ENCODE measurements at places on chromosomes 11 and 22.
A peak's percentile ranks its signal among the peaks of the same experiment; 100 is the strongest.

DNA sequence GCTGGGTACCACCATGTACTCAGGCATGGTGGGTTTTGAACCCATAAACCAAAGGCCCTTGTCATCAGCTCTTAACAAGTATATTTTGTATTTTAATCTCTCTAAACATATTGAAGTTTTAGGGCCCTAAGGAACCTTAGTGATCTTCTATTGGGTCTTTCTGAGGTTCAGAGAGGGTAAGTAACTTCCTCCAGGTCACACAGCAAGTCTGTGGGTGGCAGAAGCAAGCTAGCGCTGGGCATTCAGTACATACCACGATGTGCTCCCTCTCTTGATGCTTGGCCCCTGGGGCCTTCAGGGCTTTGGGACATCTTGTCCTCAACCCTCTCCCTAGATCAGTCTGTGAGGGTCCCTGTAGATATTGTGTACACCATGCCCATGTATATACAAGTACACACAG is 12.7 kb downstream of the RASD2 start:
- DNase-seq: no peak

DNA sequence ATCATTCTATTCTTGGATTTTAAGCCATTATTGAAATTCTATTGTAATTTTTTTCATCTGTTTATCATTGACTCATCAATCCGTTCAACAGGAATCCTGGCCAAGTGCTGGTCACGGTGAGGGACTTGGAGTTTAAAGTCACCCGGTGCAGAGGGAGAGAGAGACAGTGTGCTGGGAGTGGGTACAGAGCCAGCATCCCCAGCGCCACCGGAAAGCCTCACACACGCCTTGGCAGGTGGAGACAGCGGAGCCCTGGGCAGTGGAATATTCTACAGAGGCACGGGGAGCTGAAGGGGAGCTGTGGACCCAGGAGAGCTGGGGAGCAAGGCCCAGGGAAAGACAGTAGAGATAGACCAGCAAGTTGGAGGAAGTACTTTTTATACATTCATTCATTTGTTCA is 787.6 kb downstream of the BRD1 start:
- DNase-seq: no peak

DNA sequence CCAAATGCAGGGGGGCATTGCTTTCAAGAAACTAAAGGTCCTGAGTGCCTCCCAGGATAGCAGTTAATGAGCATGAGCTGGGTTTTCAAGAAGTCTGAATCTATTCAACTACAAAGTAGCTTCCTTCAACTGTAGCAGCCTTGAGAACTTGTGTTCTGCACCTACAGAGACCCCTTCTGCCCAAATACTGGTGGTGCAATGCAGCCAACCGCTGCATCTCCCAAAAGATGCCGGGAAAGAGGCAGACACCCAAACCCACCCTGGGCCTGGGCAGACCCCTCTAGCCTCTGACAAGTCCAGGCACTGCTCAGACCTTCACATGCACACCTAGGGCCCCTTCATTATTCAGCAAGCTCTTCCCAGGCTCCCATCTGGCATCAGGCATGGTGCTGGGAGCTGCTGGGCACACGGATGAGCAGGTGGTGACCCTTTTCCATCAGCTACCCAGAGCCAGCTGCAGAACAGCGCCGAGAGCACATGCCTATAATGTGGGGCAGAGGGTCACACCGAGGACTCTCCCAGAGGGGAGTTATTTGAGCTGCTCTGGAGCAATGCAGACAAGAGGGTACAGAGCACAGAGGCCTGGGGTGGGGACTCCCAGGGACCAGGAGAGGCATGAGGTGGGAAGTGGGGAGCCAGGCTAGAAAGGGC is 44.9 kb upstream of the ETS1 start:
- peak; percentile 68 for DNase-seq

DNA sequence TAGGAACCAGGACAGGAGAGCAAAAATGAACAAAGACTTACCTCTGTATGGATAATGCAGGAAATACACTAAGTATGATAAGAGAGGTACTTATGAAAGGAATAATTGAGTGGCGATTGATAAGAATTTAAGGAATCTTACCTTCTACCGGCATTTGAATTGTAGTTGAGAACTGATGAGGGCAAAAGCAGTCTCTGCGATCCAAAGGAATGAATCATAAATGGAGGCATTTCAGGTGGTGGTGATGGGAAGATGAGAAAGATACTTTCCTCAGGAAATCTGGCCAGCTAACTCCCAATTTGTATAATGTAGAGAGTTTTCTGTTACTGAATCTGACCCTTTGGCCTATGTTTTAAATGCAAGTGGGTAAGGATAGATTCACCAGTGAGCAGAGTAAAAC is 71.9 kb upstream of the C11orf87 start:
- no peak for DNase-seq

DNA sequence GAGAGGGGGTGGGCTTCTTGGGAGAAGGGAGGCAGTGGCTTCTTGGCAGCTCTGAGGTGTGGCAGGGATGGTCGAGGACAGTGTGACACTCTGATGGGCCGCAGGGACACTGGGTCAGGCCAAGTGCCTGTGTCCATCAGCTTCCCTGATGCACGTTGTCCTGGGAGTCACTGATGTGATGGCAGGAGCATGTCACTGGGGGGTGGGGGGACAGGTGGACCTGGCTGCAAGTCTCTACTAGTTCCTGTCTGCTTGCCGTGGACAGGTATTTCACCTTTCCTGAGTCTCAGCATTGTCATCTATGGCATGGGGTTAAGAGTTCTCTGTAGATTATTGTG is 592.9 kb downstream of the TBC1D22A start:
- no peak for DNase-seq

DNA sequence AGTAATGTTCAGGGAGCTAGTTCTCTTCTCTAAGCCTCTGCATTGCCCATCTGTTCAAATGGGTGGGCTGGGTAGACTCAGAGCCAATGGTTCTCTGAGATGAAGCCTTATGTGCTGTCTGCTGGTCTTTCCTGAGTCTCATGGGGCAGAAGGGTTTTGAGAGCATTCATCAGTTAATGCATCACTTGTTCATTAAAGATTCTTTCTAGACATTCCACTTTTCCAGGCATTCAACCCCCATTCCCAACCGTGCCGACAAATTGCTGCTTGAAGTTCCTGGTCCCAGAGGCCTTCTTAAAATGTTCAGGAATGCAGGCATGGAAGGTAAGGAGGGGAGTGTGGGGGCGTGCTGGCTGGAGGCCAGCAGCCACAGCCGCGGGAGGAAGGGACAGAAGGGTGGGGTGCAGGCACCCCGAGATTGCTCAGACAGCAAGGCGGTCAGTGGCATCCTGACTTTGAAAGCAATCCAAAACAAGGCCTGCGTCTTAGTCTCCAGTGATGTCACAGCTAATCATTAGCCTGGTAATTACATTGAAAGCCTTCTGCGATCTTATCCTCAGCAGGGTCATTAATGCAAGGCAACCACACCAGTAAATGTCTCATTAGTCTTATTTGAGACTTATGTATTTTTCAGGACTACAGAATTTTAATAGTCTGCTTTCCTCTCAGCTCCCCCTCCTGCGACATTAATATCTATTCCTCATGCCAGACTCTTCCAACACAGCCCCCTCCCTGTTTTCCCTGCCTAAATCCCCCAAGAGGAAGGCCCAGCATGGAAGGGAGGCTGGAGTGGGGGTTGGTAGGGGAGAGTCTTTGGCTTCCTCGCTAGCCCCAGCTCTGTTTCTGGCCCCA is 328.8 kb downstream of the MIAT start:
- no peak for DNase-seq

DNA sequence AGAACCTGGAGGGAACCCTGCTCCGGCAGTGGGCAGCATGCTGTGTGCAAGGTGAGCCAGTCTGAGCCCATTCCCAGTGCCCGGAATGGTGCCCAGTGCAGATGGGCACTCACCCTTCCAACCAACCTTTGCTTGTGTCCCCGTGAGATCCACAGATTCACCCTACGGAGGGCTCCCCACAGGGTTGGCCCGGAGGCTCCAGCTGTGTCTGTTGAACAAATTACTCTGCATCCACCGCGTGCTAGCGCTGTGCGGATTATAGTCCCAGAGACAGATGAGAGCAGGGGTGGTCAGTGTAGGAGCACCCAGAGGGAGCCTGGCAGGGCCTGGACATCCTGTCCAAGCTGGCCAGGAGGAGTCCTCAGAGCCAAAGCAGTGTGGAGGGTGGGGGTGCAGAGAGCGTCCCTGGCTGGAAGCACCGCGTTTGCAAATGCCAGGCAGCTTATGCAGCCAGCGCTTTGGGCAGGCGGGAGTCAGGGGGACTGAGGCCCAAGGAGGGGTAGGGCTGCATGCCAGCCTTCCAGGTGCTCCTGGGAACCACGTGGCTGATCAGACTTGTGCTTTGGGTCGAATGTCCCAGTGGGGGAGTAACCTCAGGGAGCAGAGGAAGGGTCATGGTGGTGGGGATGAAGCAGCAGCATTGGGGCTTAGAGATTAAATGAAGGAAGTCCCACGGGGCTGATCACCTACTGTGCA is 80.5 kb downstream of the KCNQ1 start:
- DNase-seq: no peak

GRCh38 chr11:116333001-116333535 is 439.7 kb downstream of the BUD13 start:
- no peak for DNase-seq

DNA sequence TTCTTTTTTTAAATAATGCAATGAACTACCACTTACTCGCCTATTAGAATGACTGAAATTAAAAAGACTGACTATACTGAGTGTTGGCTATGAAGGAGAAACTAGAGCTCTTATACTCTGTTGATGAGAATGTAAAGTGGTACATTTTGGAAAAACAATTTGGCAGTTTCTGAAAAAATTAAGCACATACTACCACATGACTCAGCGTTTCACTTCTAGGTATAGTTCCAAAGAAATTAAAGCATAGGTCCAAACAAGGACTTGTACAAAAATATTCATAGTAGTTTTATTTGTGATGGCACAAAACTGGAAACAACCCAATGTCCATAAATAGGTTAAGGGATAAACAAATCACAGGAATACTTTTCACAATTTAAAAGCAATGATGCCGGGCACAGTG is 22.4 kb upstream of the SLC29A2 start:
- no peak for DNase-seq

DNA sequence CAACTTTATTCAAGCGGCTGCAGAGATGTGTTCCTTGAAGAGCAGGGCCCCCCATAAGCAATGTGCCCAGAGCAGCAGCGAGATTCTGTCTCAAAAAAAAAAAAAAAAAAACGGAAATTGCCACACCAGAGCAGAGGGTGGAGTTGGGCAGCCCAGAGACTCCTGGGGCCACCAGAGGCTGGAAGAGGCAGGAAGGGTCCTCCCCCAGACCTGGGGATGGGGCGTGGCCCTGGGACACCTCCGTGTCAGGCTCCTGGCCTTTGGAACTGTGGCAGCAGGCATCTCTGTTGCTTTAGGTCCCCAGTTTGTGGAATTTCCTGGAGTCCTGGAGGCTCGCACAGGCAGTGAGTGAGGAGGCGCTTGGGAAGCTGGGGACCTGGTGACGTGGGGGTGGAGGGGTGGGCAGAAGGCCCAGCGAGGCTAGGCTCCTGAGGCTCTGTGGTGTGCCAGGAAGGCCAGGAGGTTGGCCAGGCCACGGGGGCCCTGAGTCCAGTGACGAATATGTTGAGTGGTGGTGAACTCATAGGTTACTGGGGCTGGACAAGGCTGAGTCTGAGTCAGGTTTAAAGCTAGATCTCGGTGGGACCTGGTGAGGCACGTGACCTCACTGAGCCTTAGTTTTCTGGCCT is 735.6 kb downstream of the BRD1 start:
- DNase-seq: no peak

- DNase-seq: peak; percentile 49
Observed at GRCh38 chr11:128695539-128696221, 1.8 kb downstream of the FLI1 start.

GRCh38 chr11:120590472-120590871 is 78.9 kb downstream of the GRIK4 start:
- peak; percentile 6 for DNase-seq

GRCh38 chr11:43507171-43507570 is 148.5 kb downstream of the TTC17 start:
- no peak for DNase-seq

DNA sequence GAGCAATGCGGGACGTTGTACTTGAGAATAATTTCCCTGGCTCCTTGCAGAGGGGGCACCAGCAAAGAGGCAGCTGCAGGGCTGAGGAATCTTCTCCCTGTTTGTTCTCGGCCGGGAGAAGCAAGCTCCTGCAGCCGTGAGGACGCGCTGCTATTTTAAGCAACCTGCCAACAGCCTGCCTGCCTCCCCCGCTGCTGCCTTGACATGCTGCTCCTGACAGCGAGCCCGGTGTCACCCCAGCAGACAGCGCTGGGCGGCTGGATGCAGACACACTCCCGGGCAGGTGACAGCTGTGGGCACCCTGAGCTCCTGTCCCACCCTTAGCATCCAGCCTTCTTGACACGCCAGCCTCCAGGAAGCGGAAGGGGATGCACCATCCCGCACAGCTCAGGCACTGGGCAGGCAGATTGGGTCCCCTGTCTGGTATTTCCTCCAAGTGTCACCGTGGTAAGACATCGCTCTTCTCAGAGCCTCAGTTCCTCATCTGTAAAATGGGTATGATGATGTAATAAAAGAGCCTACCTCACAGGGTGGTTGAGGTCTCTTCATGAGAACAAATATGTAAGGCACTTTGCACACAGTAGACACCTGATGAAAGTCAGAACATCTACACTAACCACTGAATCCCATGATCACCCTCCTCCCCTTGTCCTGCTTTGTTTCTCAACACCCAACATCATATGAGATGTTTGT is 530.6 kb downstream of the MN1 start:
- no peak for DNase-seq

DNA sequence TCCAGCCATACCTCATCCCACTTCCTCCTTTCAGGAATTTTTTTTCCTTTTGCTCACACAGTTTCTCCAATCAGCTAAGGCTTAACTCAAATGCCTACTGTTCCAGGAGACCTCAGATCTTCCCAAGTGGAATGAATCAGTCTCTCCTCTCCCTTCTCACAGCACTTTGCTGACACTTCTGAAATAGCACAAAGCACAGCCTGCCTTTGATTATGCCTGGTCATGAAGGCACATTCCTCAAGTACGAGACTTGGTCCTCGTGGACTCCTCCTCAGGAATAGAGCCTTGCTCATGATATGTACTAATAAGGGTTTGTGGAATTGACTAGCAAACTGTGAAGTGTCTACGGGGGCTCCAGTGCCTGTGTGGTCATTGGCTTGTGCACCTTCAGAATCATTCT is 176.7 kb upstream of the TENM4 start:
- DNase-seq: no peak

GRCh38 chr22:50702261-50702671 is 29.6 kb downstream of the SHANK3 start:
- DNase-seq: no peak

DNA sequence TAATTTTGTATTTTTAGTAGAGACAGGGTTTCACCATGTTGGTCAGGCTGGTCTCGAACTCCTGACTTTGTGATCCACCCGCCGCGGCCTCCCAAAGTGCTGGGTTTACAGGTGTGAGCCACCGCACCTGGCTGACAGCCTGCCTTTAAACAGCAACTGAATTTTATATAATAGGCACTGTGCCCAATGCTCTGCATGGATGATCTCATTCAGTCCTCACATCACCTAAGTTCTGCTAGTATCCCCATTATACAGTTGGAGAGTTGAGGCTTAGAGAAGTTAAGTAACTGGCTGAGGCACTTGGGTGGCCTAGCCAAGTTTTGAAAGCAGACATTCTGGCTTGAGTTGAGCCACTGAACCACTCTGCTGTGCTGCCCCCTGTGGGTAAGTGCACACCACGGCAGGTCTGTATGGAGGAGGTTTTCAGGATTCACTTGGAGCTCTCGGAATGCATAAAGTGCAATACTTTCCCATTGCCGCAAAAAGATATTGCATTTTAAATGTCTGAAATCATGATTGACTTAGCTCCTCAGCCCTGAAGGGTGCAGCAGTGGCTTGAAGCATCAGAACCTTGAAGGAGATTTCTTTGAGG is 112.4 kb downstream of the LDLRAD3 start:
- peak; percentile 50 for DNase-seq

- DNase-seq: peak; percentile 58
Observed at GRCh38 chr11:128686745-128687177, 7.1 kb upstream of the FLI1 start.
